ENCODE measurements at places on chromosomes 5 and 9.

- no peak for DNase-seq
Observed at GRCh38 chr9:134247918-134248631, 78.2 kb upstream of the RXRA start.

- no peak for DNase-seq
Observed at GRCh38 chr9:95870906-95871305, 4.6 kb upstream of the ERCC6L2 start.

DNA sequence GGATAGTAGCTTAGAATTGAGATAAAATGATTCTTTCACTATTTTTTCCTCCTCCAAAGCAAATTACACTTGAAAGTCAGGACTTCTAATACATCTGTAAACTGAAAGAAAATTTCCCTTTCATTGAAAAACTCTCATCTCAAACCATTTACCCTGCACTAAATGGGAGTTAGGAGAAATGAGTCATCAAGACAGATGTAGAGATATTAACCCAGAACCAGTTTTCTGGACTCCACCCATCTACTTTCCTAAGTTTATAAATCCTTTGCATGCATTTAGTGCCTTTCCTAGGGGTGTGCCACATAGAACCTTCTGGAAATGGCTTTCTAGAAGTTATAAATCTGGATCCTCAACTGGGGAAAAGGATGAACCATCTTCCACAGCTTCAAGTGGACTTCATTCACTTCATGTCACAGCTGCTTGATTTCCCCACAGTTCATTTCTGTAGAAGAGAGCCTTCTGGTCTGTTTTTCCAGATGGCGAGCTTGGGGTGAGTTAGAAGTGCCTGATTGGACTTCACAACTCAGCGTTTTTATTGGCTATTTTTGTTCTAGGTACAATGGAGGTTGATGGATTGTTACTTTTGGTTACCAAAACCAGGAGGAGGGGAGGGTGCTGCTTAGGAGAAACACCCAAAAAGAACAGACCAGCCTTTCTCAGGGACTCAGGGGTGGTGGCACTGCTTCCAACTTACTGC lies 72.5 kb upstream of the GPR151 start:
- DNase-seq: no peak

DNA sequence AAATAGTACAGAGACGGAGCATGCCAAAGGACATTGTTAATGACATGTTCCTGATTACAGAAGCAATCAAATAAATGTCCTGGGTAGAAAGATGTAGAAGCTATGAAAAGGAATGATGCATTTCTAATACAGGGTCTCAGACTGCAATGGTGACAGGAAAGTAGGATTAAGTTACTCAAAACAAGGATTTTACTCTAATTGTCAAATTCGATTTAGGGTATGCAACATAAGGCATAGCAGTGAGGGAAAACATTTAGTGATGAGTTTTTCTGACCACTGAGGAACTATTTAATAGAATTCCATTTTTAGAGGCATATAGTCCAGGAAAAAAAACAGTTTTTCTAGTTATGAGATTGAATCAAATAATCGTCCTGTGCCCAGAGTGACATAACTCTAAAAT lies 715.1 kb upstream of the ACO1 start:
- no peak for DNase-seq

- DNase-seq: no peak
Observed at GRCh38 chr5:95152535-95152934, 132.4 kb downstream of the MCTP1 start.

DNA sequence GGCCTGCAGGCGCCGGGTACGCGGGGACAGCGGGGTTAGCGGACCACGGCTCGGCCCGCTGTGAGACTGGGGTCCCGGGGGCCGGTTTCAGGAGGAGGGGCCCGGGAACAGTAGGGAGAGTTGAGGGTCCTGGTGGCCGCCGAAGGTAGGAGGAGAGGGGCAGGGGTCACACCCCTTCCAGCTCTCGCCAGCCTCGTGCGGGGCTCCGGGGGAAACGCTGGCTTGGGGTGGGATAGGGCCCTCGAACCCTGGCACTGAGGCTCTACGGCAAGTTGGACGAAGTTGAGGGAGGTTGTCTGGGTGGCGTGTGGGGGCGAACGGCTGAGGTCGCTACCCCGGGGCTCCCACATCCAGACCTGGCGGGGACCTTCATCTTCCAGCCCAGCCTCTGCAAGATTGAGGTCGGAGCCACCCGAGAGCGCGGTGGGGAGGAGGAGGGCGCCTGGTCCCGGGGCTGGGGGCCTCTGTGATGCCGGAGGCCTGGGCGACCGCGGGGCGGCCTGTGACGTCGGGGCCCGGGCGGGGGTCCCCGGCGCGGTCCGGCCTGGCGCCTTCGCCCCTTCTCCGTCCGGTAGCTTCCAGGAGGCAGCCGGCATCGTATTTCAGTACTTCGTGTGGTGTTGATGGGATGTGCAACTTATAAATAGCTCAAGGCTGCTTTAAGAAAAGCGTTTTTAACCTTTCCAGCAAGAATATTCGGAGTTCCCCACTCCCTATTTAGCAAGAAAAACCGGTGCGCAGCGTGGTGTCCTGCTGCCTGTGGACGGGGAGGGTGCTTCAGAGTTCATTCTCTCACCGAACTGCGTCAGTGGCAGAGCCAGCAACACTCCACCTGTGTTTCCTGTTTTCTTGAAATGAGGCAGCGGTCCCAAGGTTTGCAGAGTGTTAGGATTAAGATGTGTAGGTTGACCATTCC lies 902 bp downstream of the HABP4 start:
- DNase-seq: no peak
